ENCODE measurements at places on chromosomes 5 and 9.

DNA sequence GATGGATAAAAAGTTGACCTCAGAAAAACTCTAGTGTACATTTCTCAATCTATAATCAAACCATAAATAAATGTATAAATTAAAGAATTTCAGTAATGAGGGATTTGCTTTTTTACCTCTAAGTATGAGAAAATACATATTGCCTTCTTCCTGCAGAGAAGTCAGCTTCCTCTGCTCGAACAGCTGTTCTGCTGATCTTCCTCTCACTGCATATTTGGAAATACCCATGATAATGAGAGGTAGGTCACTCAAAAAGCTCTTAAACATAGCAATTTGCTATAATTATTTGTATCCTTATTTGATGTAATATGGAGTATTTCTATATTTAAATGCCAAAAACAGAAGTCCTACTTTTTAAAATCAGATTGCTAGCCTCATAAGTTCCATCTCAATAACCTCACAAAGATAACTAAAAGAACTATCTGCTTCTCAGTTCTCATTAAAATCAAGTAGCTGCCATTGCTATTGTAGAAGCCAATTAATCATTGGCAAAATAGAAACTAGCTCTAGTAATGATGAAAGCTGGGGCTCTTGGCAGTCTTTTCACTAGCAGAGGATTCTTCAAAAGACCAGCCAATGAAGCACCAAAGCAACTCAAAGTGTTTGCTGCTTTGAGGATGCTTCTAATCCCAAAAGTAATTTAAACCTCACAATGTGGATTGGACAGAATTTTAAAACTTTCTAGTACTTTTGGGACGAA, 35.7 kb upstream of the OR13D1 start:
- no peak for DNase-seq

DNA sequence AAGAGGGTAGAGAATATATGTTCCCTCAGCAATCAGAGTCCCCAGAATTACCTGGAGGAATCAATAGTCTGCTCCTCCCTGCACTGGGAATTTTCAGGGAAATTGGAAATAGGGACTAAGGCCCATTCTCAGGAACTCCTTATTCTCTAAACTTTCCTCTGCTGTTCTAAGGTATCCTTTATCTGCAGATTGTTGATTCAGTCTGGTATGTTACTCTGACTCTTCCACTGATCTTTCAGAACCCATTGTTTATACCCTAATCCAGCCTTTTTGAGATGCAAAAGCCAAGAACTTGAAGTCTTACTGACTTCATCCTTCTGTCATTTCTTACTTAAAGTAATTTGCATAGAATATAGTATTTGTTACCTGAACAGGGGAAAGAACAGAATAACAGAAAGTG, 143.5 kb upstream of the PPP1R2B start:
- no peak for DNase-seq

- DNase-seq, result no peak
Measured at GRCh38 chr5:1111241-1111726, 579 bp downstream of the SLC12A7 start.

DNA sequence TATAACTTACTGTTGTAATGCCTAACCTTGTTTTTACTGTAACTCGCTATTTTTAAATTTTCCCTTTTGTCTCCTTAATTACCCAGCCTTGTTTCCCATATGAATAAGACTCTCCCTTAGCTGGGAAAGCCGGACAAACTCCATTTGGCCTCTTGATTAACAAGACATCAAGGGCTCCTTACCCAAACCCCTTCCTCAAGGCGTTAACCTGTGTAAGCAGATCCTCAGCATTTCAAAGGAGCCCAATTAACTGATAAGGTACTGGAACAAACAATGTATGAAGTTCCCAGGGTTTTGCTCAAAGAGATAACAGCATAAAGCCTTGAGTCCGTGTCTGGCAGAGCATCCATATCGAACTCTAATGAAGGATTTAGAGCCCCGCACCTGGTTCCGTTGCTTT, 66.0 kb upstream of the SIMC1 start:
- DNase-seq, result no peak

GRCh38 chr9:22452415-22453010, 5.9 kb downstream of the DMRTA1 start:
- no peak for DNase-seq

DNA sequence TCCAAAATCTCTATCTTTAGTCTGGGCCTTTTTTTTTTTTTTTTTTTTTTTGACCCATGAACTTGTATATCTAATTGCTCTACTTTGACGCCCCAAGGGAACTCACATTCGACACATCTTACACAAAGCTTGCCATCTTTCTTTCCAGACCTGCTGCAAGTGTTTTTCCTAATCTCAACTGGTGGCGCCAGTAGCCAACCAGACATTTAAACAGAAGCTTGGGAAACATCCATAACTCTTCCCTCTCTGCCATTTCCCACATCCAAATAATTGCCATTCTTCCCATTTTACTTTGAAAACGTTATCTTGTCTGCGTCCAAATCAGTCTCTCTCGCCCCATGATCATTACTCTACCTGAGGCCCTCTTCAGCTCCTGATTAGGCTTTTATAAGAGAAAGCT, 130.9 kb downstream of the PAPPA start:
- DNase-seq, result no peak

DNA sequence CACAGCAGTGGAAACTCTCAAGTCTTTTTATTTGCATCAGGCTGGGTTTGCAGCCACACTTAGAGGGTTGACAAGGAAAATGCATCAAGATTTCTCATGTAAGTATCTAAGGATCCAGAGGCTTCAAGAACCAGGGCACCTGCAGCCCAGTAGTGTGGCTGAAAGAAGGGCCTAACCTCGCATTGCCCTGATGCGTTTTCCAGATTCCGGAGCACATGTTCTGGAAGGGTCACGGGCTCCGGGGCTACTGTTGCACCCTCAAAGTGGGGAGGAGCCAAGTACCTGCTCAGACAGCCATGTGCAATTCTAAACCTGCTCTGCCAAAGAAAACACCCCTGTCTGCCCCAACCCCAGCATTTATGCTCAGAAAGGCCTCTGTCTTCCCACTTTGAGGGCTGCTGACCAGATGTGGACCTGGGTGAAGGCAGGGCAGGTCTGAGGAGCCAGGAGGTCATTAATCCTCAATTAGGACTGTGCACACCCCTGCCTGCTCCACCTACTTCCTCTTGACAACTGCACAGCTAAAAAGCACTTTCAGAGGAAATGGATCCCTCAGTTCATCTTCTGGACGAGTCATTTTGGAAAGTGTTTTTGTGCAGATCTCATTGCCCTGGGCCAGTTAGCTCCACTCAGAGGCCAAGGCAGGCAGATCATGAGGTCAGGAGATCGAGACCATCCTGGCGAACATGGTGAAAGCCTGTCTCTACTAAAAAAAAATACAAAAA, 110.7 kb downstream of the SAXO1 start:
- DNase-seq, result no peak

- no peak for DNase-seq
Measured at GRCh38 chr9:113488490-113488889, 25.0 kb downstream of the RGS3 start.

GRCh38 chr5:78543292-78543691, 105.3 kb downstream of the LHFPL2 start:
- no peak for DNase-seq

DNA sequence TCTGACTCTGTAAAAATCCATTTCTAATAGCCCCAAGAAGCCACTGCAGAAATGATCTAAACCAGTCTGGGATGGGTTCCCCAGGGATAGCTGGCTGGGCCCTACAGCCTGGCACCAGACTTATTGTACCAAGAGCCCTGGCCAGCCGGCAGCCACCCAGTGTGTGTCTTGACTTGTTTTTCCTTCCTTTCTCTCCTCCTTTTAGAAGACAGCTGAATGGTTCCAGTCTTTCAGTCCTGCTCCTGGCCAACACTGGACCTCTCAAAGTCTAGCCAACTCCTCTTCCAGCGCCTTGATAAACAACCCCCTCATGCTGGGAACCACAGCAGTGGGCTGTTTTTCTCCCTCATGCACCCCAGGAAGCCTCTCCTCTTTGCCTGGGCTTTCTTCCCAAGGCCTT, 34.1 kb downstream of the ATOX1 start:
- DNase-seq, result no peak

GRCh38 chr9:98873951-98874371, 66.5 kb downstream of the GALNT12 start:
- DNase-seq, result no peak

DNA sequence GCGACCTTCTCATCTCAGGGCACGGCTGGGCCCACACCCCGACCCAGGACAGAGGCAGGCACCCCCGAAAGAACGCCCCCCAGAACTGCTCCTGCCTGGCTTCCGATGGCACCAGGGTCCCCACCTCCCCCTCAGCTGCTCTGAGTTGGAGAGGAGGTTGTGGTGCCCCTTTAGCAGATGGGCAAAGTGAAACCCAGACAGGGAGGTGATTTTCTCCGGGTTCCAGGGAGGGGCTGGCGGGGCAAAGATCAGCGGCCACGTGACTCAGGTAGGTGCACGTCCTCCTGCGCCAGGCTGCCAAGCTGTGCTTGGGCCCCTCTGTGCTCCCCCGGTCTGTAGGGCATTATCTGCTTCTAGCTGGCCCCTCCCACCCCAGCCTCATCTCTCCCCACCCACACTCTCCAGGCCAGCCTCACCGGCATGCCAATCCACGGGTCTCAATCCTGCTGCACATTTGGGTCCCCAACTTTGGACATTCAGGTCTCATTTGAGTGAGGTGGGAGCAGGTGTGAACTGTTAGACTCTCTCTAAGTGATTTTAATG, 85.1 kb upstream of the RAPGEF1 start:
- DNase-seq, result no peak

DNA sequence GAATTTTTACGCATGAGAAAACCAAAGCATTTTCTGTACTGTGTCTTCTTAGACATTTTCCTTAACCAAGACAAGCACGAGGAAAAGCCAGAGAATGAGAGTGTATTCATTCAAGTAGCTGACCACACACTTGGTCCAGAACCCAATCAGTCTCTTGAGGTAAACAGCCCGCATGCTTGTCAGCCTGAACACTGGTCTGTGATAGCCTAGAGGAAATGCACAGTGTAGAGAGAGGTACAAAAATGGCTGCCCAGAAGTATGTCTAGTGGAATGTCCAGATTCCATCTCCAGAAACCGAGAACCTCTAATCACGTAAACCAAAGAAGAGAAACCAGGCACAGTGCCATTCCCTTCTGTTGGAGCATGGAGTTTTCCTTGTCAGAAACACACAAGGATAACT, 80.0 kb upstream of the SNX2 start:
- DNase-seq, result no peak

DNA sequence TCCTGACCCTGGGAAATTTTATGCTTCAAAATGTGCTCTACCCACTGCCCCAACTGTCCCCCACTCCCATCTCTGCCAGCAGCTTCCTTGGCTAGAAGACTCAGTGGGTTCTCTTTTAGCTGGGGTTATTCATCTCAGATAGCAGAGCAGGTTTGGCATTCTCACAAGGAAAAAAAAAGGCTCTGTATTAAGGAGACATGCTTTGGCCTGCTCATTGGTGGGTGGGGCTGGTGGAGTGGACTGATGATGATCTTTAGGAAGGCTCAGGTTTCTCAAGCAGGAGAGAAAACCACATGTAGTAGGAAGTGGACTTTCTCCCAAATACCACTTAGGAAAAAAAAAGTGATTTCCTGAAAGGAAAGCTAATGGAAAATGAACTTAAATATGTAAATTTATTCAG, 279.2 kb upstream of the ZNF462 start:
- DNase-seq, result no peak

DNA sequence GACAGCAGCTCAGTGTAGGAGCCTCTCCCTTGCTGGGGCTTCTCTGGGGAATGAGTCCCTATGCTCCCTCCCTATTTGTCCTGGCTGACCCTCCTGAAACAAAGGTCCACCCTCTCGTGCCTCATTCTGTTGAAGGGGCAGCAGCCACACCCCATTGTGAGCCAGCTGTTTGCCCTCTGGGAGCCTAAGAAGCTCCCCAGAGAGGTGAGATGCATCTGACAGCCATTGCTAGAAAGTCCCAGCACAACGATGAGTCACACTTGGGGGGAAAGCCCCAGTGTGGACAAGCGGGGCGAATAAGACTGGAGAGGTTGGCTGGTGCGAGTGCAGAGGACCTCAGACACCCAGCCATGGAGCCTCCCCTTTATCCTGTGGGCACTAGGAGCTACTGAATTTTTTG, 101.4 kb downstream of the PPARGC1B start:
- DNase-seq, result peak; percentile 69

GRCh38 chr5:80961376-80962281, 1.5 kb downstream of the RASGRF2 start:
- peak; percentile 38 for DNase-seq

DNA sequence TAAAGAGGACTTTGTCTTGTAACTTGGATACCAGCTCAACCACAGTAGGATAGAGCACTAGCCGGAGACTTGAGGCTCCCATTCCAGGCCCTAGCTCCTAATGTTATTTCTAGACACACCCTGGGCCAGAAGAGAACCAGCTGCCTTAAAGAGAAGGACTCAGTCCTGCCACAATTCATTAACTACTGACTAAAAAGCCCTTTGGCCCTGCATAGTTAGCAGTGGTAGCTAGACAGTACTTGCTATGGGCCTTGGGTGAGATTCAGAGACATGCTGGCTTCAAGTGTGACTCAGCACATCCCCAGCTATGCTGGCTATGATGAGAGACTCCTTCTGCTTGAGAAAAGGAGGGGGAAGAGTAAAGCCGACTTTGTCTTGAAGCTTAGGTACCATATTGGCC, 47.3 kb downstream of the TMEM167A start:
- no peak for DNase-seq

- DNase-seq, result peak; percentile 78
Measured at GRCh38 chr5:1792842-1793266, 6.8 kb downstream of the MRPL36 start.

GRCh38 chr9:128568470-128569078, 16.2 kb downstream of the SPTAN1 start:
- no peak for DNase-seq

GRCh38 chr5:74651710-74652109, 11.2 kb upstream of the ENC1 start:
- no peak for DNase-seq

- DNase-seq, result no peak
Measured at GRCh38 chr5:67200809-67201562, 4.4 kb upstream of the CD180 start.

GRCh38 chr9:134558124-134558905, 83.3 kb upstream of the COL5A1 start:
- no peak for DNase-seq

DNA sequence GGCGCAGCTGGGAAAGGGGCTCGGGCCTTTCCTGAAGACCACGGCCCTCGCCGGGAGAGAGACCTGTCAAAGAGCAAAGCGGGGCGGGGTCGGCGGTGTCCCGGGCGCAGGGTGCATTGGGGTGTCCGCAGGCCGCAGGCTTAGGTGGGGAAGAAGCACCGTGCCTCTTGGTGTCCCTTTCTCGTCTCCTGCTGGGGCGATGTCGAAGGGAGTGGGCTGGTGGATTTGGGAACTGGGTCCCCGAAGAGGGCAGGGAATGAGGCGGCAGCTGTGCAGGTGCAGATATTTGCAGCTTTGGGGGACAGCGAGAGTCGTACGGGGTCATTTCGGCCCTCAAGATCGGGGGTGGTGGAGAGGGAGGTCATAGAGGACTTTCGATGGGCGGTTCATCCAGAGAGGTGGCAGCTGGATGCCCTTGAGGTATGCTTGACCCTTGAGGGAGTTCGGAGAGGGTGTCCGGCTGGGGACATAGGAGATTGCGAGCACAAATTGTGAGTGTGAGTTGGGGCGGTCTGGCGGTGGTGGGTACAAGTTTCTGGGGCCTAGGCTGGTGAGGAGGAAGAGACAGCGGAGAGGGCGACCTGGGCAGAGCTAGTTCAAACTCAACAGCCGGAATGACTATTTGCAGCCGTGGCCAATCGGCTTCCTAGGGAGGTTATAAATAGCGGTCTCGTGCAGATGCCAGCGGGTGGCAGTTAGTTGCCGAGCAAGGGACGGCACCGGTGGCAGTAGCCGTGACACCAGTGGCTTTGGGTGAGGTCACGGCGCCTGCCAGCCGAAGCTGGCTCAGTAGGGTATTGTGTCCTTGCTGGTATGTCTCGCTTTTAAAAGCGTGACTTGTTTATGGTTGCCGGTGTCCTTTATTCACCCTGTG, 601 bp downstream of the NNT start:
- peak; percentile 40 for DNase-seq

Measured in activated T-helper 1 cell treated with anti-CD3 and anti-CD28 coated beads, Interleukin-12 subunit alpha, Interleukin-12 subunit beta, Interleukin-2, Interleukin-4 antibody, amounts not matched to agents 30 ng/mL and 10 ng/mL and 1 ng/mL, durations not matched to agents 14 hours and 24 hours and 36 hours (primary cell).